ENCODE measurements at places on chromosomes 3 and 15.

DNA sequence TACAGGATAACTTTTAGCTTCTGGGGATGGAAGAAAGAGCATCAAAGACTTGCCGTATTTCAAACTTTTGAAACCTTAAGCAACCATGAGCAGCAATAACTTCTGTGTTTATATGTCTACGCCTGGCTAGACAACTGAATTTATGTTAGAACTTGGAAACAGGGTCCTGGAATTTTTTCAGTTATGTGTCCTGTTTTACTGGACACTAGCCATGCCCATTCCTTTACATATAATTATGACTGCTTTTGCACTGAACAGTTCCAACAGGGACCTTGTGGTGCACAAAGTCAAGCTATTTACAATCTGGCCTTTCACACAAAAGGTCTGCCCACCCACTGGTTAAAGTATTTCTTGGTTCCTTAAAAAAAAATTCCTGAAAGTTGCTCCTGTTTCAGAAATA, 37.1 kb downstream of the TJP1 start:
- no peak for DNase-seq

- no peak for DNase-seq
Observed at GRCh38 chr15:41151451-41152005, 35.4 kb upstream of the INO80 start.

DNA sequence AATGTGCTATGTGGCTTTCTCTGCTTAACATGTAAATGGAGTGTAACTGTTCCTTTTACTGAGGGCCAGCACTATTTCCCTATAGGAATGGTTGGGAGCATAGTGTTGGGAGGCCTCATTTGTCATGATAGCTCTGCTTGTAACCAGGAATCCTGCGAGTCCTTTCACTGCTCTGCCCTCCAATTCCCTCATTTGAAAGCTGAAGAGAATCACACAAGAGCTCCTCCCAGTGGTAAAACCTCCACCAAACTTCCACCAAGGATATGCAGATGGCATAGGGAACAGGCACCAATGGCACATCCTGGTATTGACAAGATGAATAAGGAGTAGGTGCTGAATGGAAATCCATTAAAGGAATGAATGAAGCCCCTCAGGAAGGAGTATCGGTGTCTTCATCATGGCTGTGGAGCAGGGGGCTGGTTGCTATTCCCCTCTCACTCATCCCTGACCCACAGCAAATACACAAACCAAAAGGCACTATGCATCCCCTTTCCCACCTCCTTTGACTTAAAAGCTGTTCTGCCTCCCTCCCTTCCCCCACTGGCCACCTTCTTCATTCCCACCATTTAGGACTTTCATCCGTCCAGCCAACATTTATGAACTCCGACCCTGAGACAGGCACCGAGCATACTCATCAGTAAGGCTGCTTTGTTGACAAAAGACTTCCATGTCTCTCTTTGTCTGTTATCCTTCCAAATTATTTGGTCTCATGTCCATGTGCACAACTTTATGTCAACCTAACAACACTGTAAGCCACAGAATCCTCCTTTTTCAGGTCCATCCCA, 560.8 kb downstream of the FOXP1 start:
- DNase-seq, result no peak

GRCh38 chr3:195042743-195043606, 228.0 kb downstream of the XXYLT1 start:
- no peak for DNase-seq

DNA sequence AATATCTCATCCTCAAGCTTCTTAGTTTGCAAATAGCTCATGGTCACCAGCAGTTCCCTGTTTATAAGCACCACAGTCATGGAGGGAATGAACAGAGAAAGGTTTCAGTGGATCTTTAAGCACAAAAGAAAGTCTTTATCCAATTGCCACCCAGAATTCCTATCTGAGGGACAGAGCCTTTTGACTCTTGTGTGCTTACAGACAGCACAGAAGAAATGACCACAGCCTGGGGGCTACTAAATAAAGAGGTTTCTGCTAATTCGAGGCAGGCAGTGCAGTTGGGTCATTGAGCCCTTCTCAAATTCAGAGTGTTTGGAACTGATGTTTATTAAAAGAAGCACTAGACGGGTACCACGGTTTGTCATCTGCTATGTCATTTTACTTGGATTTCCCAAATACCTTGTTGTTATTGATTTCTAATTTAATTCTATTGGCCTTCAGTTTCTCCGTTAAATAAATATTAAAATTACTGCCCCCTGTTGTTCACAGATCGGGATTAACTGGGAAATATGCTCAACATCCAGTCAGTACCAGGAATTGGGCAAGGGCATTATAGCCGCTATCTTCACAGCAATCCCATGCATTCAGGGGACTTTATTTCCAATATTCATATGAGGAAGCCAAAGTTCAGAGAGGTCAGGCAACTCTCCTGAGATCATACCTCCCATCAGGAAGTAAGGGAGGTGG, 3.6 kb downstream of the PRICKLE2 start:
- no peak for DNase-seq

GRCh38 chr15:73685981-73686380, 1.8 kb downstream of the CD276 start:
- no peak for DNase-seq

GRCh38 chr3:174287705-174288104, 571.4 kb upstream of the NAALADL2 start:
- no peak for DNase-seq

- DNase-seq, result peak; percentile 19
Observed at GRCh38 chr15:63048776-63049665, 6.5 kb downstream of the TPM1 start.

DNA sequence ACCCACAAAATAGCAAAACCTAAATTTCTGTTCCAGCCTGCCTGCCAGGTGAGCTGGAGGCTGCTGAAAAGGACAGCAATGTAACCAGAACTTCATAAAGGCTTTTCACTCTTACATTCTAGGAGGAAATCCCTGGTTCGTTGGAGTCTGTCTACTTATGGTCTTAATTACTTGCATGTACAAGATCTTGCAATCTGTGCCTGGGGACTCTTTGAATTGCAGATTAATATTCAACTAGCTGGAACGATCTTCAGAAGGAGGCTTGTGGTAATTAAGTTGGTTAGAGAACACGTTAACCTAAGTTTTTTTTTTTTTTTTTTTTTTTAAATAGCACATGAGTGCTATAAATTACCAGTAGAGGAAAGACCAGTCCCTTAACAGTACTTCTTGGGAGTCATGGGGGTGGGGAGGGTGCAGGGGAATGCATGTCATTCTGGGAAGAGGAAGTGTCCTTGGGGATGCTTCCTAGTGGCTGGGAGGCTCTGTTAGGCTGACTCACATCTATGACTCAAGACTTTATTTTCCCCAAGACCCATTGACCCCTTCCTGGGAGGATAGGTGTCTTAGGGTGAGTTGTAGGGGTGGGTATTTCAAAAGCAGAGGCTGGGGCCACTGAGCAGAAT, 139.8 kb downstream of the RAB11A start:
- no peak for DNase-seq
